Activated CD4-positive, alpha-beta T cell treated with anti-CD3 and anti-CD28 coated beads, Interleukin-2, amount 50 U/mL, for 1 hour (primary cell): ENCODE measurements at places on chromosomes 2 and 18.

DNA sequence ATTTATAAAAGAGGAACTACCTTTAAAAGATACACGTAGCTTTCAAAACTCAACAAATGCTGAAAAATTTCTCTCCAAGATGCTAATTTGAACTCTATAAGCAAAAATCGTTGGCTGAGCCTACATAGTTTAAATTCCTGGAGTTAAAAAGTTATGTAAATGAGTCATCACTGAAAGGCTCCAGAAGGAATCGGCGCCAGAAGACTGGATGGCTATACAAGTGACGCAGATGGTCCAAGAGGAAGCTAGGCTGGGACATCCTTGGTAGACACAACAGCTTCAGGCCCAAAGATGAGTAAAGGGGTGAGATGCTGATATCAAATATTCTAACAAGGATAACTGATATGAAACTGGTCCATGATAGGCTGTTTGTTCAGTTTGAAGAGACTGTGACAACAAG is 22.8 kb upstream of the DNAH6 start:
- no peak for DNase-seq

GRCh38 chr2:117972476-117973123 is 41.3 kb downstream of the CCDC93 start:
- DNase-seq: no peak

- no peak for DNase-seq
These were observed 75.8 kb downstream of the RDH14 start for GRCh38 chr2:18484625-18485024.

GRCh38 chr2:119473621-119474370 is 42.1 kb downstream of the TMEM37 start:
- DNase-seq: no peak

GRCh38 chr2:9287400-9288045 is 80.9 kb downstream of the ASAP2 start:
- no peak for DNase-seq

GRCh38 chr2:72367530-72368225 is 220.0 kb upstream of the CYP26B1 start:
- no peak for DNase-seq

DNA sequence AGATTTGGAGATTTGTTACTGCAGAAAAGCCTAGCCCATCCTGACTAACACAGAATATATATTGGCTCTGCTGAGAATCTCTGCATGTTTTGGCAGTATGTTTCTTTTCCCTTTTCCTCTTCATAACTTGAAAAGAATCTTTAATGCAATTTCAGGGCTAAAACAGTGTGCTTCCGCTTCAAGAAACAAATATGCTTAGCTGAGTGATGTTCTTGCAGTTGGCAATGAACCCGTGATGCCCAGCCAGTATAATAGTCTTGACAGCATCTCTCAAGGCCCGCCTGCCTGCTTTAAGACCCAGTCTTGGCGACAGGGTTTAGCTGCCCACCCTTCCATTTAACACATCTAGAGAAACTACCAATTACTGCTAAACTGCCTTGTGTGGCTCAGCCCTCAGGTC is 184.5 kb downstream of the INO80D start:
- DNase-seq: no peak

DNA sequence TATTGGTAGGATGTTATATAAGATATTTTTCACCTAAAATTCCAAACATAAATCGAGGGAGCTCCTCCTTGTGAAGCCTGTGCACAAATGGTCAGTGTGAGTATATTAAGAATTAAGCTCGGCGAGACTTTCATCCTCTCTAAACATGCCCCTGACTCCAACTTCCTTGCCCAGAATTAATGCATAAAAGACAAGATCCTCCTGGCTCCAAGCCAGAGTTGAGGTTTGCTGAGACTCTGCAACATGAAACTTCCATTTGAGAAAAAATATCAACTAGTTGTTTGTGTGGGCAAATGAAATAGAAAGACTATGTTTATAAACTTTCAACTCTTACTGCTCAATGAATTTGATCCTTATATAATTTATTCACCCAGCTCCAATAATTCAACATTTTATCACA is 68.1 kb downstream of the CCDC178 start:
- no peak for DNase-seq

DNA sequence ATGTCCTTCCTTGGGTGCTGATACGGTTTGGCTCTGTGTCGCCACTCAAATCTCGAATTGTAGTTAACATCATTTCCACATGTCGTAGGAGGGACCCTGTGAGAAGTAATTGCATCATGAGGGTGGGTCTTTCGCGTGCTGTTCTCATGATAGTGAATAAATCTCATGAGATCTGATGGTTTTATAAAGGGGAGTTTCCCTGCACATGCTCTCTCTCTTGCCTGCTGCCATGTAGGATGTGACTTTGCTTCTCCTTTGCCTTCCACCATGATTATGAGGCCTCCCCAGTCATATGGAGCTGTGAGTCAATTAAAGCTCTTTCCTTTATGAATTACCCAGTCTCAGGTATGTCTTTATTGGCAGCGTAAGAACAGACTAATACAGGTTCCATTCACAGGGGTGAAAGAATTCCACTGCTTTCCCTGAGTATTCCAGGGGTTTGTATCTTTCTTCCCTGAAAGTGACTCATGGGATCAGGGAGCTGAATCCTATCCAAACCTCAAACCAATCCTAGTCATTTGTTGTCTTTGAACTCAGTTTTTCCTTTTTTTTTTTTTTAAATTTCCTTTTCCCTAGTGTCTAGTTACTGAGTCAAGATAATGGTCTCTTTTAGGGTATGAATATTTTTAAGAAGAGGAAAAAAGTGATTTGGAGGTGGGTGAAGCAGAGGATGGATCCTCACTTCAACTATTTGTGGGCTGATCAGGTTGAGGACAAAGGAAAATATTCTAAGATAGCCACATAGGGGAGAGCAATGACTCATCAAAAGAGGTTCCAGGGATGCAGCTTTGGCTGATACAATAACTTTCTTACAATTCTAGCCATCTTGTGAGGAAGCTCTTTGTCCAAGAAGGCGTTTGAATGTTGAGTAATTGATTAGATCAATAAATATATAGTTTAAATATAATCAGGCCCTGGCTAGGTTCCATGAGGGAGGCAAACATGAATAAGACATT is 19.5 kb upstream of the KCNE4 start:
- no peak for DNase-seq

DNA sequence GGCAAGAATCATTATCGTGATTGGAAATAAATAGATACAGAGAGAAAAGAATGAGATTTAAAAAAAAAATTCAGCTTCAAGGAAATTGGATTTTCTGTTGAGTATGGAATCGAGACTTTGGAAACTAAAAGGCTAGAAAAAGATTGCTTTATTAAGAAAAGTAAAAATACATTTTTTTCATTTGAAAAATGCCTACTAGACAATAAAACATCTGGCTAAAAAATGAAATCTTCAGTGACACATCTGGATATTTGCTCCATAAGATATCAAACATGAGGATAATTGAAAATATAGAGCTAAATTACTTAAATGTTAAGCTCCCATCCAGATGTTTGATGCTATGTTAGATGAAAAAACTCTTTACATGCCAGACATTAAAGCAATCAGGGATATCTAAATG is 879.5 kb downstream of the TSN start:
- DNase-seq: no peak

DNA sequence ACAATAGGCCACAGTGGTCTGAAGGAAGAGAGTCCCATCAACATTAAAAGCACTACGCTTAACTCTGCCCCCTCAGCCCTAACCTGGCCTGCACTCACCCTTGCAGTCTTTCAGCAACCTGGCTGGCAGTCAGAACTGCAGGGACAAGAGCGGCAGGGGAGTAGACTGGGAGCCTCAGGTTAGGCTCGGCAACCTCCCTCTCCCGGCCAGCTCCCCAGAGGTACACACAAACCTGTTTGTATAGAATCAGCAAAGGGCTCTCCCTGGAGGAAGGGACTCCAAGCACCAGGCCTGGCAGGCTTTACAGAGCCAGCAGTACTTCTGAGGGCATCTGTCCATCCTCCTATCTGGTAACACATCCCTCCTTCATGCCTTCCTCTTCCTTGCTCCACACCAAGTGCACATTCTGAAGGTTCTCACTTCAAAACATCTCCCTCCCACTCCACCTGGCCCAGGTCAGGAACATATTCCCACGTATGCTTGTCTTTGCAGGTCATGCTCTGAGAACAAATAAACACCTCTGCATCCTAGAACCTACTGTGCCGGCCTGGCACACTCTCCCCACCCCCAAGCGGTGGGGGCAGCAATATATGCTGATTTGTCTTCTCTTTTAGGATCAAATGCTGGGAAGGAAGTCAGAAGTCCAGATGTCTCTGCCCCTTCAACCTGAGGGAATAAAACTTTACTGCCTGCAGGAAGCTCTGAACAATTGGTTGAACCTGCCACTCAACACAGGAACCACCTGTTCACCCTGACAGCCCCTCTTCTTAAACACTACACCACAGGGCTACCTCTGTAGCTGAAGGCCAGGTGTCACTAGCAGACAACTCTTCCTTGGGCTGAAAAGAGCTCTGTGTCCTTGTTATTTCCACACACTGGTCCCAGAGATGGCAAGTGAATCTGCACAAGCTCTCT is 12.6 kb upstream of the SFXN5 start:
- no peak for DNase-seq

GRCh38 chr2:240789051-240789453 is 31.0 kb downstream of the KIF1A start:
- no peak for DNase-seq

DNA sequence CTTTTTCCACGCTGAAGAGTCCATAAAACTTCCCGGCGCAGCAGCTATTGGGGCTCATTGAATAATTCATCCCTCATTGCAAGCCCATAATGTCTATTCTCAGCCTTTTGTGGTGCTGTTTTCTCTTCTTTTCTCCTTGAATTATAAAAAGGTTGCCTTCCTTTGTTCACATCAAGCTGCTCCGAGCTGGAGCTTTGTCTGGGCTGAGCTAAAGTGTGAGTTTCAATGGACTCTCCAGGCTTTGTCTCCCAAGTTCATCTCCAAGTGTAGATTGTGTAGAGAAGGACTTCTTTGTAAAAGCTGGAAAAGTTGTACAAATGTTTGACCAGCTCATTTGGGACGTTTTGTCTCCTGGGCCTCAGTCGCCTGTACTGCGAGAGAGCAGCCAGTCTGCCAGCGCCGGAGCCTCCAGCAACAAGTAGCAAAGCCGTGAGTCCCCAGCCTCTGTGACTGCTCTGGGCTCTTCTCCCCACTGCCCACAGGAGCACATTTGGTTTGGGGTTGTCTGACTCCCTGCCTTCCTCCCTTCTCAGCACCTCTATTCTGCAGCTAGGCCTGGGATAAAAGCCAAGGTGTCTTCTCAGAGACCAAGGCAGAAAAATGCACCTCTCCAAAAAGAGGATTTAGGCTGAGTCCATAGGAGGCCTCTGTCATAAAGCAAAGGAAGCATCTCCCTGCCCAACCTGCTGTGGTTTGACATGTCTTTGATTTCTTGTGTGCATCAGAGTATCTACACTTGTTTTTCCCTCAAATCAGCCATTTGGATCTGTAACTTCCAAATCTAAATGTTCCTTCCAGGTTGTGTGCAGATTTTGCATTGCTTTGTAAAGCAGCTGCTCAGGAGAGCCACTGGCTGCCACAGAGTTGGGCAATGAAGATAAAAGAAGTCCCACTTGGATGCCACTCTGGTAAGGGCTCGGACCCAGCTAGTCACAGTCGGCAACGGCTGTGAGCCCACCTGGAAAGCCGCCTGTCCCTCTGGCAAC is 6.4 kb downstream of the PAX3 start:
- DNase-seq: no peak

DNA sequence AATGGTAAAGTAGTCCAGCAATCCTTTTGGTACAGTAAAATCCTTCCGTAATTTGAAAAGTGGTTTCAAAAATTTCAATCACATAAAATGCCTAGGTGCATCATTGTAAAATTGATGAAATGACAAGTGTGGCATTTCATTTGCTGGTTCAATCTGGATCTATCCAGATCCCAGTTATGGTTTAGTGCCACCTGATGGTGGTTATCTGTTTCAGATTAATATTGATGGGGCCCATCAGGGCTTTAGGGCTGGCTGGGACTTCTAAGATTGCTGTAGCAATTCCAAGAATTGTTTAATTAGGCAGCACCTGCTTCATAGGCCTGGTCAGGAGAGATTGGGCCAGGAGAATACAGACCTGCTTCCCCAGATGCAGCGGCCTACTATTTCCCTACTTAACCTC is 55.5 kb upstream of the PIK3C3 start:
- DNase-seq: no peak

- DNase-seq: no peak
These were observed 196.8 kb downstream of the MCFD2 start for GRCh38 chr2:46718784-46719183.

- DNase-seq: no peak
These were observed 1.8 kb upstream of the KCNE4 start for GRCh38 chr2:223050188-223050587.

DNA sequence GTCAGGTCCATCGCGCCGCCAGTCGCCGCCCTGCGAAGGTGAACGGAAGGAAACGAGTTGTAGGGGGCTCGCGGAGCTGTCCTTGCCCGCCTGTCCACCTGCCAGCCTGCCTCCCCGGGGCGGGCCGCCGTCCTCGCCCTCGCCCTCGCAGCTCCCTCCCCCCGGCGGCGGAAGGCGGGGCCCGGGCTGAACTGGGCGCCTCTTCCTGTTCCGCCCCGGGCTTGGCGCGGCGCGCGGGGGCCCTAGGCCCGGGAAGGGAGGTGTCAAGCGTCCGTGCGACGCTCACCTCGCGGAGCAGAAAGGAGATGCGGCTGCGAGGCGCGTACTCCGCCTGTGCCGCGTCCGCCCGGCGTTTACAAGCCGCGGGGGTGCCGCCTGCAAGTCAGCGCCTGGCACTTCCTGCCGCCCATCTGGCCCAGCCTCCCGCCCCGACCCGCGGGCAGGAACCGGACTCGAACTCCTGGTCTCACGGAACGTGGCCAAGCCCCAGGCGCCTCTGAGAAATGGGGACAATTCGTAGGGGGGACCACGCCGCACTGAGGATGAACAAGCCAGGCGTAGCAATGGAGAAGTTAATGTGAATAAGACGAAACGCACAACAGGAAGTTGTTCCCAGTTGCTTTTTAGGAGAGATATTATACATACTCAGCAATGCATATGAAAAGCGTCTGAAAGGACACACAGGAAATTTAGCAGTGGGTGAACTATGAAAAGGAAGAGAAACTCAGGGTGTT is at the start of gene CNPPD1:
Gene CNPPD1 (minus strand): TSS at position 108 of the 734 bp plus-strand sequence. CDS start 97 bp downstream, at position 11.
- peak; percentile 83 for DNase-seq

DNA sequence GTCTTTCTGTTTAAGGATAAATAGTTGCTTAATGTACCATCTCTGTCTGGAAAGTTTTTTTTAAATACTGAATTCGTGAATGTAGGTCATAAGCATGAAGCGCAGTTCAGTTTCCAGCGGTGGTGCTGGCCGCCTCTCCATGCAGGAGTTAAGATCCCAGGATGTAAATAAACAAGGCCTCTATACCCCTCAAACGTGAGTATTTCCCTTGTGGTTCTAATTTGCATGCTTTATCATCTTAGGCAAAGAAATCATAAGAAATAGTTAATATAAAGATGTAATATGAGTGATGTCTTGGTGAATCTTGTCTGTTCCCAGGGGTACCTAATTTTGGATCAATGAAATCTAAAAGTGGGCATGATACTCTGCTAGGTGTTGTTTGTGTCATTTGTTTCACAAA is 1.5 kb downstream of the NDC80 start:
- DNase-seq: no peak

DNA sequence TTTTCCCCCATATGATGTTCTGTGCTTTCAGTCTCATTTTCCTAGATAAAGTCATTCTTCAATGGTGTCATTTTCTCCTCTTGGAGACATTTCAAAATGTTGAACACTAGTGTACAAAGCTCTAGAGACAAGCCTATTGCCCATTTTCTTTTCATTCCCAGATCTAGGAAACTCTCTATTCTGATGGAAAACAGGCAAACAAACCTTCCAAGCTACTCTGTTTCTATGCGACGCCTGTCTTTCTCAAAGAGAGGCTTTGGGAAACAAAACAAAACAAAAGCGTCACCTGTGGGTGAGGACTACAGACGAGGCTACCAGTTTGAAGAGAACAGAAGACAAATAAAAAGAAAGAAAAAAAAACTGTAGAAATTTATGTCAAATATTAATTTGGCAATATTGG is 311.0 kb downstream of the CBLN2 start:
- no peak for DNase-seq
